Thymus (tissue), 14 donors: ENCODE measurements at places on chromosomes 7 and 10.

- DNase-seq, result no peak
These were observed 91.8 kb downstream of the ARHGAP12 start for GRCh38 chr10:31836569-31837406.

GRCh38 chr7:148110097-148110868 lies 480.3 kb upstream of the C7orf33 start:
- DNase-seq, result no peak

DNA sequence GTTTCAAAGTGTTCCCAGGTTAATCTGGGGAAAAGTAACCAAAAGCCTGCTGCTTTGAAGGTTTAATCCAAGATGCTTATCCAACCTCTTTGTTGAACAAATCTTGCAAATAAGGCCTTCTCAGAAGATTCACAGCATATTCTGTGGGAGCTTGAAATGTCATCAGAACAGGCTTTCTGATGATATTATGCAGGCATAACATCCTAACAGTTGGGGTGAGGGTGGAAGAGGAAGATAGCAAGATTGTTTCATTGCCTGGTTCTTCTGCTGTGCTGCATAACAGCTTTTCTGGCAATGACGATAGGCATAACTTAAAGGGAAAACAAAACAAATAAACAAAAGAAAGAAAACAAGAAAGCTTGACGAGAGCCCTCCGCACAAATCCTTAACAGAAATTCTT lies 217.4 kb downstream of the PHF14 start:
- DNase-seq, result no peak

DNA sequence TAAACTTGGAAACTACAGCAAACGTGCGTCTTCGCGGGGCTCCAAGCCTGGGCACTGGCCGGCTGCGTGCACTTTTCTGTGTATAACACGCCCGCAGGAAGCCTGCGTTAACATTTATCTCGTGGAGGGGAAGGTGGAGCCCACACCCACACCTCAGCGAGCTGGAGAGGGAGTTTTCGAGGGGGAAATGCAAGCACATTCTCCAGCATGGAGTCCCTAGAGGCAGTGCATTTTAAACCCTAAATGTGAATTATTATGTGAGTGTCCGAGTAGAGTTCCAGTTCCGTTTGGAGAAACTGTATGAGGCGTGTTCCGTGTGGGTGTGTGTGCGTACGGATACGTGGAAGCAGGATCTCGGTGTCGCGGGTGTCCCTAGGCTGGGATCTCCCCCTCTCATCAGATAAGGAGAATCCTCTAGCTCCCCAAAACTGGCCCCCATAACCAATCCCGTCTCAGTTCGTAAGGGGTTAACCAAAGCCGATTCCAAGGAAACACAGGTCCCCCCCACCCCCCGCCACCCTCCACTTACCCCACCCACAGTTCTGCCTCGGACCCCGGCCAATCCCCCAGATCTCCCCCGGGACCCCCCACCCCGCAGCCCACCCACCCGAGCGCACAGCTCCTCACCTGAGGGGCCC lies 403 bp downstream of the CDK6 start:
- peak; percentile 53 for DNase-seq

DNA sequence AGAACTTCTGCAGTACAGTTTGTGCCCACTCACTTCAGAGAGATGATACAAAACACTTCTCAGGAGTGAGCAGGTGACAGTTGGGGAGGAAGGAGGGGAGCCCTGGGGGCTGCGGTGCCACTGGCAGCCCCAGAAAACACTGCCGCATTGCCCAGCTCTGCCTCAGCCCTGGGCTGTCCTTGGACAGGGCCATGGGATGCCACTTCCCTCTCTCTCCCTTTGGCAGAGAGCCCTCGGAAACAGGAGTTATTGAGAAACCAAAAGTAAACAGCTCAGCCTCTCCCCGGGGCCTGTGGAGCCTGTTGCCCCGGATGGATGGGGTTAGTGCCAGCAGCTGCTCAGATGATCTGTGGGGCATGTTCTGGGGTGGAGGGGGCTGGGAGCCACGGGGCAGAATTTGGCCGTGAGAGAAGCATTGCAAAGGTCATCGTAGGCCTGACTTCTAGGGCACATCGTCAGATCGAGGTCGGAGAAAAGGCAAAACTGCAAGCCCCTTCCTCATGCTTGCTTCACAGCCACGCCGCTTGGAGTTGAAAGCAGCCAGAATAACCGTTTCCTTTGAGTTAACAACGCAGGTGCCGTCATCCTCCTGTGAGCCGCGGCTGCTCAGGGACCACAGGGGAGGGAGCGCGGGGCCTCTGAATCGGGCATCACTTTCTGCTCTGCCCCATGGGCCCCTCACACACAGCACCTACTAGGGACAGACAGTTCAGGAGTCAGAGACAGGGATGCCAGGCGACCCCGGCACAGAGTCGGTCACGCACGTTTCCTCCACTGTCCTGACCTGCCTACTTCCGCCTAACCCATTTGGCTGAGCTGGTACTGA lies 256.4 kb downstream of the CAMK1D start:
- DNase-seq, result peak; percentile 81

DNA sequence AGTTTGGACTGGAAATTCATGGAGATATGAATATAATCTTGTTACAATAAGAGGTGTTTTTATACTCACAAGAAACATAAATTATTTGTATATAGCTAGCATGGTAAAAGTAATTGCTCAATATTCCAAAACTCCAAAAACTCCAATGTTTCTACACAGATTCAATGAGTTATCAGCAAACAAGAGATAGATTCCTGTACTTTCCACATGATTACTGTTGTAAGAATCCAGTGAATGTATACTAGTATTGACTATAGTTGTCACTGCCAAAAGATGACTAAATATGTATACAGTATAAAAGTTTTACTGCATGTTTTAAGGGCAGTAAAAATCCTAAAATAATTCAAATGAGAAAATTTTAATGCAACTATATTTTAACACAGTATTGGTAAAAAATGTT lies 10.7 kb downstream of the ATOH7 start:
- DNase-seq, result no peak

DNA sequence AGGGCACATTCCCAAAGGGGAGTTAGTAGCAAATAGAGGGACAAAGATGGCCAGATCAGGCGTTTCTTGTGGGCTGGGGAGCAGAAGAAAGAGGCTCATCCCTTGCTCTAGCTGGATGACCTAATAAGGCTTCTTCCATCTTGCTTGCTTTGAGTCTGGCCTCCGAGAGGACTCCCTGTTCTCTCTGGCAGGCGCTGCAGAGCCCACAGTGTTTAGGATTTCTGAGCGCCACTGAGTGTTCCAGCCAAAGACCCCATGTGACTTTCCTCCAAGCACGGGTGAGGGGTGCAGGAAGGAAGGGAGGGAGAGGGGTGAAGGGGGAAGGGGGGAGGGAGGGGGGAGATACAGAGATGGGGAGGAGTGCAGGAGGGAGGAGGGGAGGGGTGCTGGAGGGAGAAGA lies 203.8 kb upstream of the SVIL start:
- DNase-seq, result no peak

- no peak for DNase-seq
These were observed 136.3 kb downstream of the DOCK4 start for GRCh38 chr7:112069879-112070321.

DNA sequence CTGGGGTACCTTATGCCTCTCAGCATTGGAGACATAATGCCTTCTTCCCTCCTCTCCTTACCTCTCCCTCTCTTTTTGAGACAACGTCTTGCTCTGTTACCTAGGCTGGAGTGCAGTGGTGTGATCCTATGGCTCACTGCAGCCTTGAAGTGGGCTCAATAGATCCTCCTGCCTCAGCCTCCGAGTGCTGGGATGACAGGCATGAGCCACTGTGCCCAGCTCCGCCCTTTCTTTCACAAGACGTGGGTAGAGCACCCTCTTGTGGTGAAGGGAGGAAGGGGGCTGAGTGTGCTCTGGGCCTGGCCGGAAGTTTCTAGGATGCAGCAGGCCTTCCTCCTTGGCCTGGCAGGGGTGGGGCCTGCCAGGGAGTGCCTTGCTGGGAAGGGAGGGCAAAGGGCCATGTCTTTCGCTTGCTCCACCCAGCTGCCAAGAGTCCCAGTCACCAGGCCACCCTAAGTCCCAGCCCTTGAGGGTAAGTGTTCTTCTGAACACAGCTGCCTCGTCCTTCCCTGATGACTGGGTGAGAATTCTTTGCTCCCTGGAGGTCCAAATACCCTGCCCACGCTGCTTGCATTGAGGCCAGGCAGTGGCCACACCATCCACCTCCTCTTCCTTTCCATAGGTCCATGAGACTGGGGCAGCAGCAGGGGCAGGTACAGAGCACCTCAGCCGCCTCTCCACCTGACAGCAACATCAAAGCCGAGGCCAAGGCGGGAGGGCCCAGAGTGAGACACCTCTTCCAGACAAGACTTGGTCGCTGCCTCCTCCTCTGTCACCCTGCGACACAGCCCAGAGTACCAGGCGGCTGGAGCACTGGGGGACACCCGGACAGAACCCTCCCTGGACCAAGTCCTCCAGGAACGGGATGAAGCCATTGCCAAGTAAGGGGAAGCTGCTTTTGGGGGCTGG lies 3.7 kb downstream of the ABHD11 start:
- DNase-seq, result peak; percentile 77

DNA sequence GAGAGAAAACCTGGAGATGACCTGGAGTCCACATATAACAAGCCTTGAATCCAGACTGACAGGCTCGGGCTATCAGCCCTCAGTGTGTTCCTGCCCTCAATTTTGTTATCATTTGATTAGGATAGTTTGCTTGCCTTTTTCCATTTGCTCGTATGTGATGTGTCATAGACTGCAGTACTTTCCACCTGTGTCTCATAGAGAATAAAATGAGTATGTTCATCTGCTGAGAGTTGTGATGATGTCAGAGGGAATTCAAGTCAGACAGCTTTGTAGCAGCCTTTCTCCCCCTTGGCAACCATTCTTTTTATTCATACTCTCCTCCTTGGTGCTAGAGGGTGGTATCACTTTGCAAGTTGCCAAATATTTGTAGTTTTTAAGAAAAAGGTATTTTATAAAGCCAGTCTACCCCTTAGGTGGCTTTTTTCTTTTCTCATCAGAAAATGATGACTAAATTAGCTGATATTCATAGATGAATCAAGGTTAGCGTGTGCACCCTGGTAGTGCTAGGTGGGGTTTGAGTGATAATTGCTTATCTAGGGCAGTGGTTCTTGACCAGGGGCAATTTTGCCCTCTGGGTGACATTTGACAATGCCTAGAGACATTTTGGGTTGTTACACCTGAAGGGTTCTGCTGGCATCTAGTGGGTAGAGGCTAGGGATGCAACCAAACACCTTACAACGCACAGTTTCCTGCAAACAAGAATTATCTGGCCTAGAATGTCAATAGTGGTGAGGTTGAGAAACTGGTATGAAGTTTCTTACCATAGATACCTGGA lies 5.4 kb downstream of the SGPL1 start:
- DNase-seq, result peak; percentile 15
